ENCODE measurements at places on chromosomes 4 and X. TPM values are rescaled to one million over a fixed set of nuclear protein-coding genes. Genes with fewer than 3 reads are reported as not detected.
A peak's percentile ranks its signal among the peaks of the same experiment; 100 is the strongest.

The TMEM31 gene
- total RNA-seq, result 0.18 TPM

The ZNF718 gene
- total RNA-seq, result 6.7 TPM

The HPGD gene
- total RNA-seq, result 5.0 TPM

The H2BW2 gene
- total RNA-seq, result not detected

The SRPX2 gene
- 29.7 TPM for total RNA-seq

DNA sequence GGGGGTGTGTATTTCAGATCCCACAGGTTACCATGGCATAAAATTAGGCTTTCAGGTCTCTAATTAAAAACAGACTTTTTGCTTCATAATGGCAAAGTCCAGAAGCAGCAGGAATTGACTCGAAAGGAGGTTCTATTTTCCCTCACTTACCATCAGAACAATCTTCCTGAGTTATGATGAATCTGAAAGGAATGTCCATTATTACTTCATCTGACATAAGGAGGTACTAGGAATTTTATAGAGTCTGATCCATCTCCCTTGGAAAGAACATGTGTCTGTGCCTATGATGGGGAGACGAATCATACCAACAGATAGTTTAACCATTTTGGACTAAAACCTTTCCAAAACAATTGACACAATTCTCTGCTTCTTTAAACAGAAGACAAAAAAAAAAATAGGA is 206.3 kb upstream of the FGF13 start:
- DNase-seq, result peak; percentile 30

DNA sequence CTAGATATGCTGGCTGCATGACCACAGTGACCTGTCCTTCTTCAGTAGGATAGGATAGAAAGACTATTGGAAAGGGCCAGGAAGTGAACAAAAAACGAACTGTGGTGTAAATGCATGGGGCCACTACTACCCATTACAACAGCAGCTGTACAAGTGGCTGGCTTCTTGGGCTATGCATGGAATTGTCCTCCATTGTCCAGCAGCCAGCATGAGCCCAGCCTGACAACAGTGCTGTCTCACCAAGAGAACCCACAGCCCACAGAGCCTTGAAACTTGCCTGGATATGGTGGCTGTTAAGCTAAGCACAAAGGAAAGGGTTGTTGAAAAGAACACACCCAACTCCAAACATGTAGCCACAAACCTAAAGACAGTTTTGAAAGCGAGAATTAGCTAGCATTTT is 330.2 kb upstream of the F9 start:
- DNase-seq, result no peak

- DNase-seq, result no peak
These were observed 70.9 kb downstream of the HTT start for GRCh38 chr4:3145234-3145924.

DNA sequence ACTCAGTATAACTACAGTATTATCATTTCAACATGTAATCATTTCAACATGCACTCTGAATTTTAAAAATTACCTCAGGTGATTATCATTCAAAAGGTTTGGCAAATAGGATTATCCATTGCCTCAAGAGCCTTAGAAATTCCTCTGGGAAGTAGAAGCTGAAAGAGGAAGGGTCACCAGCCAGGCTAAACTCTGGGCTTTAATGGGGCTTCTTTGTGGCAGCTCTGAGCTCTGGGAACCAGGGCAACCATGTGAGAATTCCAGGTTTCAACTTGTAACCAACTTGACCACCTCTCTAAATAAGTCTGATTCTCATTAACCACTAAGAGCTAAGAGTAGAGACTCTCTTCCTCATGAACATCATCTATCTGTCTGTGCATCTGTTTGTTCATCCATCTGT is 117.2 kb upstream of the MED14 start:
- DNase-seq, result no peak

GRCh38 chr4:9906996-9907395 is 114.3 kb downstream of the SLC2A9 start:
- DNase-seq, result no peak

- peak; percentile 97 for DNase-seq
These were observed 17.4 kb downstream of the KLF3 start for GRCh38 chr4:38681281-38681991.

DNA sequence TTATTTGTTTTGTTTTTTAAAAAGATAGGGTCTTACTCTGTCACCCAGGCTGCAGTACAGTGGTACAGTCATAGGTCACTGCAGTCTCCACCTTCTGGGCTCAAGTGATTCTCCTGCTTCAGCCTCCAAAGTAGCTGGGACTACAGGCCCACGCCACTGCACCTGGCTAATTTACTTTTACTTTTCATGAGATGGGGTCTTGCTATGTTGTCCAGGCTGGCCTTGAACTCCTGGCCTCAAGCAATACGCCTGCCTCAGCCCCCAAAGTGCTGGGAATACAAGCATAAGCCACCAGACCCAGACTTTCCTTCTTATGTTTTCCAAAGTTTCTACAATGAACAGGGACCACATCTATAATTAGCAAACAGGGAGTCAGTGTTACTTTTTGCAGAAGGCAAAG is 37.9 kb upstream of the MXD4 start:
- no peak for DNase-seq

- DNase-seq, result no peak
These were observed 4.0 kb downstream of the RNF212 start for GRCh38 chr4:1109333-1109732.

DNA sequence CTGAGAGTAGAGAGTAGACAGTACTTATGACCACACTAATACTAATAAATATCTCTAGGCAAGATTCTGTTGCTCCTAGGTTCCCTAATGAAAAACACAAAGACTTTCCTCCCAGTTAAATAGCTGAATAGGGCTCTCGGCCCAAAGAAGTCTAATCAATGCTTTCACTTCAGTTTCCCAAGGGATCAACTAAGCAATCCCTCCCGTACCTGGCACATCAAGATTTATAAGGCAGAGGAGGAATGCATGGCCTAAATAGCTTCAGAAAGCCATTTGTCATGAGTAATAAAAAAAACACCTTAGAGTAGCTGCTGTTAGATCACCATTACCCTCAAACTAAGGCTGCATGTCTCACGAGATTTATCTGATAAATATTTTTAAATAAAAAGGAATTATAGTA is 56.8 kb upstream of the EXOC1L start:
- no peak for DNase-seq
